Activated CD4-positive, CD25-positive, alpha-beta regulatory T cell treated with anti-CD3 and anti-CD28 coated beads, Interleukin-2, amount 50 U/mL, for 16 hours (primary cell): ENCODE measurements at places on chromosomes 4 and X.

DNA sequence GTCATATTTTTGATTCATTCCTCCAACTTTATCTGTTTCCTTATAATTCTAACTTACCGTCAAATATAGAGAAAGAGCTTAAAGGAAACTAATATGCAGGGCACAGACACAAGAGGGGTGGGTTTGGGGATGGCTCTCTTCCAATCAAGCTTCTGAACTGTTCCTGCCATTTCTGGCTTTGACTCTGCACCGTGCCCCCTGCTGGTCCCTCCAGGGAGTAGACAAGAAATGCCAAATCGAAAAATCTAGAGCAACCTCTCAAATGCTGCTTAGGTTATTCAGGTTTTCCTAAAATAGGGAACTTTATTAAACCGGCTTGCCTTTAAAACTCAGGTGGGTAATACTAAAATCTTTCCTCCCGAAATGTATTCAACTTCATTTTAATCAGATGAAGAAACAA, 39.8 kb upstream of the VCX3A start:
- DNase-seq: no peak

DNA sequence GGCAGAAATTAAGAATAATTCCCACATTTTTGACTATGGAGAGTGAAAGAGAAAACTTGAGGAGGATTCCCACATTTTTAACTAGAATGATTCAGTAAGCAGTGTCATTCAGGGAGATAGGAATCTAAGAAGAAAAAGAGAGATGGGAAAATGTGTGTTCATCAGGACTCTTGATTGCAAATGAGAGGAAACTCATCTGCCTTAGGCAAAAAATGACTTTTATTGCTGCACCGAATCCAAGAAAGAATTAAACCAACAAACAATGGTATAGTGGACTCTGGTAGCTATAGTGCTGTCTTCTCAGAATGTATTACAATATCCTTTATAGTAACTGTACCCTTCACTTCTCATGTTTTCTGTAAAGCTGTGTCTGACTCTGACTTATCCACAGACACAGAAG, 15.0 kb upstream of the TMEM144 start:
- no peak for DNase-seq

DNA sequence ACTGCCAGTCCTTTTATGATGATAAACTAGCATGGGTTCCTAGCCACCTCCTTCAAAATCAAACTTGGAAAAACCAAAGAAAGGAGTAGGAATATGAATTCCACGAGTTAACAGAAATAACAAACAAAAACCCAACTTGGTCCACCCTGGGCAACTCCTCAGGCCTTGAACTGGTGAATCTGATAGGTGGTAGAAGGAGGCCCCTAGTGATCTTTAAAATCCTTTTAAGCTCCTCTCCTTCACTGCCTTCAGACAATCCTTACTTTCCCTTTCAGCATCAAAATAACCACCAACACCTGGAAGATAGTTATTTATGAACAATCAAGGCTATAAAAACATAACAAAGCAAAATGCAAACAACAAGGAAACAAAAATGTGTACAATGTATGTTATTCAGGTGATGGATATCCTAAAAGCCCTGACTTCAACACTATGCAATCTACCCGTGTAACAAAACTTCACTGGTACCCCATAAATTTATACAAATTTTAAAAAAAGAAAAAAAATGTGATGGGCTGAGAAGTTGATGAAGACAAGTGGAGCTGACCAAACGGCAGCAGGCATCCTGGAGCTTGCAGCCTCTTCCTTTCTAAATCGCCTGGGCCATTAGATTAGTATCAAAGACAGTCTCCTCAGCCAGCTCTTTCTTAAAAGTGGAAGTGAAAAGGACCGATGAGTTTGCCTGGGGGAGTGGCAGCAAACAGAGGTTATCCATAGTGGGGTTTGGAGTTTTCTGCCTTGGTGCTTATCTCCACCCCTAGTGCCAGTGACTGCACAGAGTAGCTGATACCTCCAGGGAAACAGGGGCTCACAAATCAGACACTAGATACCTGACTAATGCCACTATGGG, 179.6 kb downstream of the TMA16 start:
- no peak for DNase-seq

DNA sequence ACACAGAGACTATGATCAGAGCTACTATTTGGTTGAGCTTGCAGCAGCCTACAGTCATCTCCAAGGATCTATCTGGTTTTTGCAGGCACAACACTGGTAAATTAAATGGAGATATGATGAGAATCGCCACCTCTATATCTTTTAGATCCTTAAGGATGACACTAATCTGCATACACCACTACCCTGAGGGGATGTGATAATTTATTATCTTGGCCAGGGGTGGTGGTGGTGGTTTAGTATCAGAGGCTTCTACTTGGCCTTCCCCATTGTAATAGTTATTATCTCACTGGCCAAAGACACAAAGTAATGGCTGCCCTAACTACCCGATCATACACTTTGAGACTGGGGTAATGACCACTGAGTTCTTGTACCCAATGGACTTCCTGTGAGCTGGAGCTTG, 21.2 kb downstream of the CCDC160 start:
- DNase-seq: no peak

DNA sequence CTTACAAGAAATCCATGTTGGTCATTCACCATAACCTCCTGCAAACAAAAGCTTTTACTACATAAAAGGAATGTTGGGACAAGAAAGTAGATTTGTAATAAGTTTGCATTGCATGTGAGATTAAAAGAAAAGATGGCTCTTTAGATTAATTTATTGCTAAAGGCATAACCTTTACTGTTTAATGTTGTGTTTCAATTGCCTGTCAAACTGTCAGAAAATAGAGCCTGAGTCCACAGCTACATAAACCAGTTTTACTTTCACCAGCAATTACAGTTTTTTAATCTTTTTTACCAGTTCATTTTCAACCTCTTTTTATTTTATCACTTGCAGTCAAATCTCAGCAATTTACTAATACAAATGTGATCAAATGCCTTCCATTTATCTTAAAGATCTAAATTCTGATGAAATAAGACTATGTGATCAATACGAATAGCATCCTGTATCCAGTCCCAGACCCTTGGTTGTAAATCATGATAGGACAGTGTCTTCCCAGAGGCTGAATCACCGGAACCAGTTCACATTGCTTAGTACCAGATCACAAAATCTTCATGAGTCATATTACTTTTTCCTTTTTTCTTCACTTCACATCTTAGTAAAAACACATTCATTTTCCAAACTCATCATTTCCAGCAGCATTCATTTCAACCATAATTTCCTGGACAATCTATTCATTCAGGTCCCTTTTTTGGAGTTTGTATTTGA, 95.4 kb upstream of the FRG1 start:
- DNase-seq: no peak

DNA sequence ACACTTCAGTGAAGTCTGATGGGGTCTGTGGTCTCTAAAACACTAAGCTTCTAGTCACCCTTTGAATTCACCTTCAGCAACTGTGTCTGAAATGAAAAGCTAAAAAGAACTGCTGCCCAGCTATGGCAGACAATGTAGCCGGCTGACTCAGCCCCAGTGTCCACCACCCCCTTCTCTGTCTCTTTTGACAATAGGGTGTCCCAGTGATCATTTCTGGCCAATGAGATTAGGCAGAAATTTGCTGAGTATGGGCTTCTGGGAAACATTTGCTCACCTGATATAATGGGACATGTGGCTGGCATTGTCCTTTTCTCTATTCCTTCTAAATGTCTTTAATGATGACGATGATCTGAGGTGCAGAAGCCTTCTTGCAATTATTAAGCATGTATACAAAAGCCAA, 20.6 kb downstream of the IGFBP7 start:
- no peak for DNase-seq
